ENCODE measurements at places on chromosomes 1 and 21.

DNA sequence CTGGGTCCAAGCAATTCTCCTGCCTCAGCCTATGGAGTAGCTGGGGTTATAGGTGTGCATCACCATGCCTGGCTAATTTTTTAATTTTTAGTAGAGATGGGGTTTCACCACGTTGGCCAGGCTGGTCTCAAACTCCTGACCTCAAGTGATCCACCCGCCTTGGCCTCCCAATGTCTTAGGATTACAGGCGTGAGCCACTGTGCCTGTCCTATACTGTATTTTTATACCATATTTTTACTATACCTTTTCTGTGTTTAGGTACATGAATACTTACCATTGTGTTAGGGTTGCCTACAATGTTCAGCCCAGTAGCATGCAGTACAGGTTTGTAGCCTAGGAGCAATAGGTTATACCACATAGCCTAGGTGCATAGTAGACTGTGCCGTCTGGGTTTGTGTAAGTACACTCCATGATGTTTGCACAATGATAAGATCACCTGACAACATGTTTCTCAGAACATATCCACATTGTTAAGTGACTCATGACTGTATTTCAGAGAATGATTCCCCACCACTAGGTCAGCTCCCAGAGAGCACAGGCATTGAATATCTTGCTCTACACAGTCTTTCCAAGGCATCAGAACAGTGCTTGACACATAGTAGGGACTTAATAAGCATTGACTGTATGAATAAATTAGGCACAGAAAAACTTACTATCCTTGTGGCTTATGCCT, 6.0 kb upstream of the CITED4 start:
- H3K27ac ChIP-seq: no peak overlapping the region
- H3K27me3 ChIP-seq: no peaks in the 10 kb centered on the region
- DNase-seq: no peak
- H3K4me1 ChIP-seq: peaks cover 2% of the 10 kb centered on the region
- H3K4me3 ChIP-seq: no peak overlapping the region

DNA sequence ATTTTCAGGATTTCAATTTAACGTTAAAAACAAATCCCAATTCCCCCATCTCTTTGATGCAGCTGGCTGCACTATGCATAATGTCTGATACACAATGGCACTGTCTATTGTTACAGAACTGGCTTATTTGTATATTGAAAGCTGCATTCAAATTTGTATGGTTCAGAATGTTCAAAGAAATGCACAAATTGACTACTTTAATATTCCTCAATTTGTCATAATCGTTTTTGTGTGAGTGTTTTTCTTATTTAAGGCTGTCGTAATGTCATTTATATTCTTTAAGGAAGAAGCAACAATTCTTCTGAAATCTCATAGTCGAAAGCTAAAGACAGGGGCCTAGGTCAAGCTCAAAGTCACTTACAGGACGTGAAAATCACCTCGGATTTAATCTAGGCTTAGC, 341.4 kb upstream of the ZRANB2 start:
- H3K27me3 ChIP-seq: no peaks in the 10 kb centered on the region
- no peak for DNase-seq
- H3K27ac ChIP-seq: no peak overlapping the region
- no peak overlapping the region for H3K4me3 ChIP-seq

GRCh38 chr1:56135864-56136147, 443.6 kb downstream of the PLPP3 start:
- H3K4me3 ChIP-seq: no peak overlapping the region
- no peak overlapping the region for H3K27ac ChIP-seq
- no peak for DNase-seq
- H3K27me3 ChIP-seq: no peaks in the 10 kb centered on the region
- no peaks in the 10 kb centered on the region for H3K4me1 ChIP-seq

- no peak for DNase-seq
- no peaks in the 10 kb centered on the region for H3K4me1 ChIP-seq
- H3K36me3 ChIP-seq: peaks cover 21% of the 10 kb centered on the region
- H3K27me3 ChIP-seq: no peaks in the 10 kb centered on the region
- H3K4me3 ChIP-seq: no peak overlapping the region
- H3K27ac ChIP-seq: no peak overlapping the region
These were observed 53.0 kb upstream of the RIPK4 start for GRCh38 chr21:41819856-41820281.

DNA sequence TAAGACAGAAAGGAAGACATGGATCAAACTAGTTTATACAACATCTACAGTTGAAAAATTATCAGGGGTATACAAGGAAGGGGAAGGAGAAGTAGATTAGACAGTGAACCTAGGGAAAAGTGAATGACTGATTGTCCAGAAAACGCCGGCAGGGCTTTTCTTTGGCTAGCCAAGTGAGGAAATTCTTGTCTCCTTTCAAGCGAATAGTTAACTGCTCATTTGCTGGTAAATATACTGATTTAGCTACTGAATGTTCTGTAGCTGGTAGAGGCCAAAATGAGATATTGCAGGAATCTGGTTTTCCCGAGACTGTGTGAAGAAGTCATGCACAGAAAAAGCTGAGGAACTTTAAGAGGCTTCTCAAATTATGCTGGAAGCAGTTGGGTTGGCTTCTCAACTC, 128.5 kb upstream of the ZNHIT6 start:
- H3K27me3 ChIP-seq: no peaks in the 10 kb centered on the region
- no peak overlapping the region for H3K4me3 ChIP-seq
- H3K36me3 ChIP-seq: no peaks in the 10 kb centered on the region
- no peak overlapping the region for H3K27ac ChIP-seq
- H3K4me1 ChIP-seq: no peaks in the 10 kb centered on the region

DNA sequence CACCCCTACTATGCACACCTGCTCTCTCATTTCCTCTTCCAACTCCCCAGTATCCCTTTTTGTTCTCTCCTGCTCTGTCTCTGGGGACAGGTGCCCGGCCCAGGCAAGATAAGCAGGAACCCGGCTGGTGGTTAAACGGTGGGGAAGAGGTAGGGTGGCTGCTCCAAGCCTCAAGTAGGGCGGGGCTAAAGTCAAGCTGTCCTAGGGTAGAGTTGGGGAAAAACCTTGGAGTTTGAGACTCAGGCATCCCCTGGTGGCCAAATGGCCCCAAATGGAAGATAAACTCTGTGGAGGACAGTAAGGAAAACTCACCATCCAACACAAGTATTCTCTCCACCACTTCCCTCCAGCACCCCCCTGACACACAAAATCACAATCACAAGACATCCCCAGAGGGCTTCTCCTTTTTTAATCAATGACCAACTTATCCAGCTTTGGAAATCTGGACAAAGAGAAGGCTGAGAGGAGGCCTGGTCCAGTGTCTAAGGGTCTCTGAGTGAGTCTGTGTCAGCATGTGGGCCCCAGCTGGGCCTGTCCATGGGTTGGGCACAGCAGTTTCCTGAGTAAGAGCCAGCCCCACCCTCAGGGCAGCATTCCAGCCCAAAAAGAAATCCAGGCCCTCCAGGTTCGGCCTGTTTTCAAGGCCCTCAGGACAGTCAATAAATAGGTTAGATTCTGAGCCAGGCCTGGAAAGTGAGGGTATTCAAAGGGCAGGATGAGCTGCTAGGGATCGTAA, 9.8 kb downstream of the POMGNT1 start:
- no peaks in the 10 kb centered on the region for H3K4me1 ChIP-seq
- DNase-seq: no peak
- no peaks in the 10 kb centered on the region for H3K27me3 ChIP-seq
